Retina (tissue), 1 donor: ENCODE measurements at places on chromosomes 16 and 17.
A peak's percentile ranks its signal among the peaks of the same experiment; 100 is the strongest.

- DNase-seq = peak; percentile 50
These were observed 44.0 kb downstream of the SREBF1 start for GRCh38 chr17:17792551-17793377.

DNA sequence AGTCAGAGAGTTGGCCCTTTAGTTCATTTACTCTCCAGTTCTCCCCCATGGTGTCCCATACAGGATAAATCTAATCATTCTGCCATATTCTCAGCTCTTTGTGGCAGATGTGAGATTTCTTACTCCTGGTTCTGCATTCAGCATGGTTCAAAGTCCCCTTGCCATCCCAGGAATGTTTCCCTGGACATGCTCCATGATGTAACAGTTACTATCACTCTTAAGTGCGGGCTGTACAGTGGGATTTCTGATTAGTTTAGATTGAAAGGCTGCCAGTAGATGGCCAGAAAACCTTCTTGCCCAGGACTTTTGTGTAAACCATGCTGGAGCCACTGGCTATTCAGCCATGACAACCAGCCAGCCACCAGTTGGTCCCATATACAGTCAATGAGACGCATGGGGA, 10.4 kb downstream of the KRT37 start:
- DNase-seq = no peak

GRCh38 chr17:6437956-6438355, 3.0 kb upstream of the AIPL1 start:
- DNase-seq = no peak

DNA sequence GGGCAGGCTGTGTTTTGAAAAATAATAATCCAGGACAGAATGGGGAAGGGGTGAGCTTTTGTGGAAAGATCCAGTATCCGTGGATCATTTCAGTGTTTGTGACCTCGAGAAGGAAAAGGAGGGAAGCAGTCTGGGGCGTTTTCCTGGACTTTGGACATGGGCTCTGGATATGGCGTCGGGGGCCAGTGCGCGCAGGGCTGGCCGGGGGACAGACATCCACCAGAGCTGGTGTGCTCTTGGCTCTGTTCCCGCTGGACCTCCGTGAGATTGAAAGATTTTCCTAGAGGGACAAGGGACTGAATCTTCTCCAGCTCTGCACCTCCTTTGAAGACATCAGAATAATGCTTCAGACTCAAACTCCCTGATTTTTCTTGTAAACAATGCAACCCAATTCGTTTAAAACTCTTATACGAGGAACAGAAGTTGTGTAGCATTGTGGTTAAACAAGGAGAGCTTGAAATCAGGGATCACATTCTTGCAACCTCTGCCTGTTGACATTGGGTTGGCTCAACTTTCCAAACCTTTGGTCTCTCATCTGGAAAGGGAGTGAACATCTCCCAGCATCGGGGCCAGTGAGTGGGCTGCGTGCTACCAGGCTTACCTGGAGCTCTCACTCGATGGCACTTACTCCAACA, 75.9 kb downstream of the C16orf95 start:
- DNase-seq = no peak

GRCh38 chr16:27238016-27238587, 30.5 kb downstream of the NSMCE1 start:
- no peak for DNase-seq
